Thoracic aorta endothelial cell (primary cell): ENCODE measurements at places on chromosomes 2 and 18. TPM values are rescaled to one million over a fixed set of nuclear protein-coding genes. Genes with fewer than 3 reads are reported as not detected.

Gene LBX2
- 3.2 and 3.5 TPM in 2 replicates for total RNA-seq

Gene HRH4
- under 0.01 TPM in 1 of 2 replicates, not detected in the other for total RNA-seq

Gene TMEM237
- 42.1 and 69.7 TPM in 2 replicates for total RNA-seq

Gene DPP4
- 7.3 and 16.2 TPM in 2 replicates for total RNA-seq

Gene MYO3B
- total RNA-seq: under 0.01 TPM in 1 of 2 replicates, not detected in the other

Gene SLC4A5
- total RNA-seq: 0.79 and 0.80 TPM in 2 replicates

Gene ADAM17
- total RNA-seq: 68.0 and 70.3 TPM in 2 replicates

Gene IL1F10
- total RNA-seq: not detected in 2 replicates

Gene C1GALT1C1L
- total RNA-seq: 0.50 TPM in 1 of 2 replicates, not detected in the other

Gene ZNF407
- 32.3 and 35.9 TPM in 2 replicates for total RNA-seq

Gene MBD2
- total RNA-seq: 47.1 and 52.5 TPM in 2 replicates

Gene REG1B
- not detected in 2 replicates for total RNA-seq

Gene SPP2
- not detected in 2 replicates for total RNA-seq

Gene PROC
- not detected in 2 replicates for total RNA-seq

Gene SCYGR4
- not detected in 2 replicates for total RNA-seq

Gene TCF23
- total RNA-seq: not detected in 2 replicates

Gene CYP27A1
- 4.1 and 6.4 TPM in 2 replicates for total RNA-seq

Gene GPN1
- 55.2 and 61.5 TPM in 2 replicates for total RNA-seq

Gene SERPINB5
- not detected in 2 replicates for total RNA-seq

Gene TEX44
- not detected in 2 replicates for total RNA-seq

Gene GAREM2
- 1.1 TPM in 2 replicates for total RNA-seq

Gene UGT1A5
- total RNA-seq: not detected in 2 replicates

Gene PRKAG3
- total RNA-seq: not detected in 2 replicates

Gene VIT
- 1.7 and 2.2 TPM in 2 replicates for total RNA-seq

Gene C1QL2
- not detected in 2 replicates for total RNA-seq

Gene GKN2
- total RNA-seq: not detected in 2 replicates

Gene SCTR
- not detected in 2 replicates for total RNA-seq

Gene RFX8
- total RNA-seq: 1.2 and 2.0 TPM in 2 replicates

Gene CNTNAP5
- not detected in 2 replicates for total RNA-seq

Gene ICOS
- total RNA-seq: not detected in 2 replicates

Gene EVX2
- total RNA-seq: not detected in 2 replicates

Gene RGPD4
- total RNA-seq: not detected in 2 replicates

Gene LRP2
- under 0.01 TPM in 2 replicates for total RNA-seq

Gene IL1R1
- total RNA-seq: 5.4 and 10.9 TPM in 2 replicates

Gene MAL
- not detected in 2 replicates for total RNA-seq

Gene CKAP2L
- total RNA-seq: 21.8 and 25.3 TPM in 2 replicates

Gene RAPGEF4
- 4.5 and 11.6 TPM in 2 replicates for total RNA-seq

Gene CRYGD
- not detected in 2 replicates for total RNA-seq

Gene GATA6
- 22.7 and 23.8 TPM in 2 replicates for total RNA-seq

Gene HTR2B
- total RNA-seq: 0.07 and 1.9 TPM in 2 replicates

Gene TUBA3E
- not detected in 2 replicates for total RNA-seq

Gene DAW1
- 9.0 and 9.6 TPM in 2 replicates for total RNA-seq

Gene FASTKD1
- 31.9 and 43.7 TPM in 2 replicates for total RNA-seq

Gene SERPINB10
- 0.07 TPM in 1 of 2 replicates, not detected in the other for total RNA-seq

Gene TOGARAM2
- under 0.01 and 0.13 TPM in 2 replicates for total RNA-seq

Gene EFHD1
- total RNA-seq: 0.13 TPM in 1 of 2 replicates, not detected in the other

Gene SF3B6
- 181 and 206 TPM in 2 replicates for total RNA-seq

Gene NT5C1B
- total RNA-seq: not detected in 2 replicates

Gene CNRIP1
- 67.6 and 77.0 TPM in 2 replicates for total RNA-seq

Gene ST8SIA5
- 0.13 and 0.14 TPM in 2 replicates for total RNA-seq

Gene MAP4K3
- total RNA-seq: 46.2 and 50.4 TPM in 2 replicates
